Inflammatory macrophage treated with lipopolysaccharide for 1 hour (primary cell): ENCODE measurements at places on chromosomes 7 and 10.

DNA sequence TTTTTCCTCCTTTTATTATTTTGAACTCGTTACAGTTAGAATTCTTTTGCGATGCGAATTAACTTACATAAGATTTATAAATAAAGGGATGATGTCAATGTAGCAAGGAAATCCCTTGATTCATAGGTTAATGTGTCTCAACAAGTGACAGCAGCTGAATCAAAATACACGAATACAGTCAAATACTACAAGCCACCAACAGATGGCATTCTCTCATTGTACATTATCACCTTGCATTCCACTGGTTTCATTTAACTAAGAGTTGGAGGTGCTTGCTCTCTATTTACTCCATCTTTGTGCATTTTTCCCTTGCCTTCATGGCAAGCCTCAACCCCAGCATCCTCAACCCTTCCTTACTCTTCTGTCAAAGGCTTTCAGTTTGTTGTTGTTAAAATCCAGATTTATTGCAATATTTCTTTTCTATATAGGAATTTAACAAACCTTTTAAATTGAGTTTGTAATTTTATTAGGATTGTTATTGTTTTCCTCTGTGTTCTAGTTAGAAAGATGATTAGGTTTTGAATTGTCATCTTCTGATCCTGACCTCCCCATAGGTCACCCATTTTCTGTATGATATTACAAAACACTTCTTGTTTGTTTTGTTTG, 78.3 kb downstream of the SLC25A40 start:
- DNase-seq, result peak; percentile 70

DNA sequence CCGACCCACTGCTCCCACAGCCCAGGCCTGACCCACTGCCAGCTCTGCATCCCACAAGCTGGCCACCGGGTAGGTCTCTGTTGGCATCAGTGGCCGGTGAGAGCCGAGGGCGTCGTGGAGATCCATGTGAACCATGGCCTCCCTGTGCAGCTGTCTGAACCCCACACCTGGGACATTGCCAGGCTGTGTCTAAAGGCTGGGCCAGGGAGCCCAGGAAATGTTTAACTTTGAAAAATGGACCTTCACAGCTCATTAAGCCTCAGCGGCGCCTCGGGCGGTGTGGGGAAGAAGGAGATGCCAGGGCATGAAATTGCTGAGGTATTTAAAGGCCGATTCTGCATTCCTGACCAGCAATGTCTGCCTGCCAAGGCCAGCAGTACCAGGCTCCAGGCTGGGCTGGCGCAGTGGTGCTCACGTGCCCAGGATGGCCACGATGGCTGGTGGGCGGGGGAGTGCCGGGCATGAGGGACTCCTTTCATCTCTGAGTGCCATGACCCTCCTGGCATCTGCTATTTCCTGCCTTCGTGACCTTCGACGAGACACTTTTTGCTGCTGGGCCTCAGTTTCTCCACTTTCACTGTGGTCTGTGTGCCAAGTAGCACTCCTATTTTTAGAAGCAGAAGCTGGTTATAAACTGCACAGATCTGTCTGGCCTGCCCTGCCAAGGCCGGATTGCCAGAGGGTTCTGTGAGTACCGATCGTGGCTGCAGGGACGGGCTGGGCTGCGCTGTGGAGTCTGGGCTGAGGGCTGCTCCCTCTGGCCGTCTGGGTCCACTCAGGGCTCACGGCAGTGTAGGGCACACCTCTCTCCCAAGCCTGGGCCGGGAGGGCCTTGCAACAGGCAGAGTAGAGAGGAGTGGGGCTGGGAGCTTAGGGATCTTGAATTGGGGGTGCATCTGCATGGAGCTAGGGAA, 21.8 kb downstream of the ELFN1 start:
- no peak for DNase-seq

DNA sequence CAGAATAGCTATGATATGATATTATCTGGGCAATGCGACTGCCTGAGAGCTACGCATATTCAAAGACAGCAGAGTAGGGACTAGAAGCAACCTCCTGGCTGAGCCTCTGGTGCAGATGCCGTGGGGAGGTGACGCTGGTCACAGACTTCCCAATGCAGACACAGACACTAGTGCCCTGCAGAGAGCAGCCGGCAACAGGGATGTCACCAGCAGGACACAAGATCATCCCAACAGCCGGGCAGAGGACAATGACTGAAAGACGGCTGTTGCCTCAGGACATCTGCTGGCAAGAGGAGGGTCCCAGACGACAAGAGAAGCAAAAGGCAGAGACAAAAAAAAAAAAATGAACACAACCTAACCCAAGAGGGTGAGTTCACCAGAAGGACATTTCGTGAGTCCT, 104.6 kb downstream of the CALN1 start:
- DNase-seq, result no peak

DNA sequence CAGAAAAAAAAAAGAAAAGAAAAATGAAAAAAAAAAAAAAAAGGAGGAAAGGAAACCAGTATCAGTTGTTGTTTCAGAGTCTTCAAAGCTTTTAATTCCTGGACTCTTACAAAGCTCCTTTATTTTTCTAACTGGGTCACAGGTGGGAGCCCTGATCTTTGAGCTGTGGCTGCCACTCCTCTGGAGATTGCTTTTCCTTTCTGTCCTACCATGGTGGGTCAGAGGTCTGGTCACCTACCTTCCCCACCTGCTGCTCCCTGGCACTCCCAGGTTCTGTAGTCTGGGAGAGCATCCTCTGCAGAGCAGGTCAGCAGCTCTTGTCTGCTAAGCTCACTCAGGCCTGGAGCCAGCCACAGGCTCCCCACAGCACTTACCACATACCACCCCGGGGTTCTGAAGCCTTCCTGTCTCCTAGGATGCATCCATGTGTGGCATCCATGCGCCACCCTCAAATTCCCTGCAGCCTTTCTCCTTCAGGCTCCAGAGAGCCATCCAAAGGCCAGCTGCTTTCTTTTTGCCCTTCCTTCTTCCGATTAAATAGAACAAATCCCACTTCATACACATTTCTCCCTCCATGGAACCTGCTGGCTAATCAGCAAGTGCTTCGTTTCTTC, 73.2 kb upstream of the TPK1 start:
- no peak for DNase-seq

DNA sequence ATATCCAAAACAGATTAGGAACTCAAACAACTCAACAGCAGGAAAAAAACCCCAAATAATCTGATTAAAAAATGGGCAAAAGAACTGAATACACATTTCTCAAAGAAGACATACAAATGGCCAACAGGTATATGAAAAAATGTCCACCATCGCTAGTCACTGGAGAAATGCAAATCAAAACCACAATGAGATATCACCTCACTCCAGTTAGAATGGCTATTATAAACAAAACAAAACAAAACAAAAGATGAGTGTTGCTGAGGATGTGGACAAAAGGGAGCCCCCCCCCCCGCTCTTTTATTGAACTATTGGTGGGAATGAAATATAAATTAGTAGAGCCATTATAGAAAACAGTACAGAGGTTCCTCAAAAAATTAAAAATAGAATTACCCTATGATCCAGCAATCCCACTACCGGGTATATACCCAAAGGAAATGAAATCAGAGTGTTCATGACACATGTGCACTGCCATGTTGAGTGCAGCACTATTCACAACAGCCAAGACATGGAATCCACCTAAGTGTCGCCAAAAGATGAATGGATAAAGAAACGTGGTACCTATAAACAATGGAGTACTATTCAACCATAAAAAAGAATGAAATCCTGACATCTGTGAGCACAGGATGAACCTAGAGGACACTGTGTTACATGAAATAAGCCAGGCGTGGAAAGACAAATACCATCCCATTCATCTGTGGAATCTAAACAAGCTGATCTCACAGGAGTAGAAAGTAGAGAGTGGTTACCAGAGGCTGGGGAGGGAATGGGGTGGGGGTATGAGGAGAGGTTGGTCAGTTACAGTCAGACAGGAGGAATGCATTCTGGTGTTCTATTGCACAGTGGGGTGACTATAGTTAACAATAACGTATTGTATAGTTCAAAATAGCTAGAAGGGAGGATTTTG, 78.1 kb upstream of the RHEB start:
- no peak for DNase-seq

DNA sequence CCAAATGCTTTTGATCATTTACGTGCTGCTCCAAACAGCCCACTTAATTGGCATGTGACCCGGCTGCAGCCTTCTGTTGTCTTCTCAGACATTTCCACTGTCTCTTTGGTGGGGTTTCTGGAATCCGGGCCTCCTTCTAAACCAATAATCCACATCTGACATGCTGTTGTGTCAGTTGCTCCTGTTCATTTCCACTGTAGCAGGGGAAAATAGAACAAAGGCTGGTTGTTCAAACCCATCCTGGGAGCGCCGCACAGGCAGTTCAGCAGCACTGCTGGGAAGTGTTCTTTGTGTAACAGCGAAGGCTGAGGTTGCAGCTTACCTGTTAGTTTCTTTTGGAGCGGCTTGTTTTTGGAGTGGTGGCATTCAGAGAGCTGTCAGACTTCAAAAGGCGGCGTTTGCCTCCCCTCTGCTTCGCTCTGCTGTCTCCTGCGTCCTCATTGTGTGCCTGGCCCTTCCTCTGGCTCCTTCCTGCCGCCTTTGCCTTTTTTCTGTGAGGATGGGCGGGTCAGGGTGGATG, 149.4 kb downstream of the SNX10 start:
- DNase-seq, result no peak

DNA sequence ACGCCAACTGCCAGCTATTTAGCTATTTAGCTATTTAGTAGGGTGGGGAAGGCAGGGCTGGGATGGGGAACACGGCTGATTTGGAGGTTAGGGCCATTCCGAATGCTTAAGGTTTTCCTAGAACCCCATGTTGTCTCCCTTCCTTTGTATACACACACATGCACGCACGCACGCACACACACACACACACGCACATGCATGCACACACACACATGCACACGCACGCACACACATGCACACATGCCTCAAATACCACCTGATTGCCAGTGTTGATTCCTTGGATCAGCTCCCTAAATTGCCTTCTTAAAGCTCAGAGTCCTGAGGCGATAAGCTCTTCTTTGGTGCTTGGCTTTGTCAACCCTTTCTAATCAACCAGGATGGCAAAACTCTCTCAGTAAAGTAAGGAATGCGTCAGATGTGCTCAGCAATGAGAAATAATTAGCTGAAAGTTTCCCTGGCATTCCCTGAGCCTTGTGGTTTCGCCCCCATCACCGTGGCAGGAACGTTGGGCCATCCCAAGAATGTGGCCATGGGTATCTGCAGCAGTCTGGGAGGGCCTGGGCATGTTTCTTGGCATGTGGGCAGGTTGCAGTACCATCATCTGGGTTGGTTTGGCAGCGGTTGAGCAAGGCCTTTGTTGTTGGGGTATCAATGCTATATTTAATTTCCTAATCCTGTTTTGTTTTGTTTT, 305.6 kb downstream of the LRMDA start:
- DNase-seq, result no peak

- DNase-seq, result no peak
Measured at GRCh38 chr10:5538446-5538845, 13.7 kb downstream of the CALML3 start.

DNA sequence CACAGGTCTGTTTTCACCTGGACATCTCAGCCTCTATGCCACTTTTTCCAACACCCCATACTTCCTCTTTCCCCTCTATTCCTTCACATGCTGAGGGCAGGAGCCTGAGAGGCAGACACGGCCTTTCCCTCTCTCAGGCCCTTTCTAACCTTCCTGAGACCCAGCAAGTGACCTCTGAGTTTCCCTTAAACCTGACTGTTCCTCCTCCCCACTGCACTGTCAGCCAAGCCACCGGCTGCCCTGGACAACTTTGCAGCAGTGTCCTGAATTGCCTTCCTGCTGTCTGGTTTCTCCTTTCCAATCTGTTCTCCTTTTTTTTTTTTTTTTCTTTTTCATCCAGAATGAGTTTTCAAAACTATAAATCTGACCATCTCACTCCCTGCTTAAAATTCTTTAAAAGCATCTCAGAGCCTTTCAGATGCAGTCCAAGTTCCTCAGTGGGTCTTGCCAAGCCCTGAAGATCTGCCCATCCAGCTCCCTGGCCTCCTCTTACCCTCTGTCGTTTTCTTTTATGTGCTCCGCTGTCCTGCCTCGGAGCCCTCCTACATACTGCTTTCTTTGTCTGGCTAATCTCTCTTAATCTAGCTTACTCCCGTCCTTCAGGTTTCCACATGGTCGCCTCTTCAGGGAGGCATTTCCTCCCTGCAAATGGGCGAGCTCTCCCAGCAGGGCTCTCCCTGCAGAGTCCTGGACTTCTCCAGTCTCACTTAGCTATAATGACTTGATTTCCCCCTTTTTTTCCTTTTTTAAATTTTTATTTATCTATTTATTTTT, 30.5 kb downstream of the SLC13A4 start:
- no peak for DNase-seq

- DNase-seq, result no peak
Measured at GRCh38 chr7:77184990-77185389, 14.6 kb downstream of the FGL2 start.

DNA sequence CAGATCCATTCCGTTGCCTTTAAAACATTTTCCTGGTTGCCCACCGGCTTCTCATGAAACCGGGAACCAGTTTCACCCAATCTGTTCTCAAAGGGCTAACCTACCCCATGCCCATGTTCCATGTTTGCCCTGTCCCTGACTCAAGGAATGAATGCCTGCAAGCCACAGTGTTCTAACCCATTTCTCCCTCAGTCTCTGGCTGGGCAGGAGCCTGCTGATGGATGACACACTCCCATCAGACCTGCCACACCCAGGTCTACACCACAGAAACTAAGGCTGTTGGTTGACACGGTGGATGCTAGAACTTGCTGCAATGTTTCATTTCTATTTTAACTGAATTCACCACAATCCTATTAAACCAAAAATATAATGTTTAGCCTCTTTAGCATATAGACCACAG, 15.6 kb downstream of the CLRN3 start:
- DNase-seq, result no peak

DNA sequence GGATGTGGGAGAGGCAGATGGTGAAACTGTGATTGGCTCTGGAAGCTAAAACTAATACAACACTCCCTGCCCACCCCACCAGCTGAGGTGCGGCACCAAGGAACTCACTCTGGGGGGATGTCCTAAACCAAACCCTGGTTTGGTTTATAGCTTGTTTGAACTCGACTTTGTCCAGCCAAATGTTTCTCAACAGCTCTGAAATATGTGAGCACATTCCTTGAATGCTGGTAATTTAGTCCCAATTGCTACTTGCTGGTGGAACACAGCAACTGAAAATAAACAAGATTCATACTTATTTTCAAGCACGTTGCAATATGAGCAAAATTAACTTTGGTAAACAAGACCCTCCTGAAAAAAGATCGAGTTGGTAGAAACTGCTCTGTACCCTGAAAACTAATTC, 39.7 kb upstream of the CARD11 start:
- no peak for DNase-seq

- no peak for DNase-seq
Measured at GRCh38 chr7:148058753-148059152, 531.8 kb upstream of the C7orf33 start.

- no peak for DNase-seq
Measured at GRCh38 chr7:73983437-73984164, 44.4 kb upstream of the ELN start.

- no peak for DNase-seq
Measured at GRCh38 chr10:14328881-14329672, 1.6 kb downstream of the FRMD4A start.
